Activated CD4-positive, CD25-positive, alpha-beta regulatory T cell treated with anti-CD3 and anti-CD28 coated beads, Interleukin-2, amount 50 U/mL, for 16 hours (primary cell): ENCODE measurements at places on chromosomes 12 and 14.
A peak's percentile ranks its signal among the peaks of the same experiment; 100 is the strongest.

DNA sequence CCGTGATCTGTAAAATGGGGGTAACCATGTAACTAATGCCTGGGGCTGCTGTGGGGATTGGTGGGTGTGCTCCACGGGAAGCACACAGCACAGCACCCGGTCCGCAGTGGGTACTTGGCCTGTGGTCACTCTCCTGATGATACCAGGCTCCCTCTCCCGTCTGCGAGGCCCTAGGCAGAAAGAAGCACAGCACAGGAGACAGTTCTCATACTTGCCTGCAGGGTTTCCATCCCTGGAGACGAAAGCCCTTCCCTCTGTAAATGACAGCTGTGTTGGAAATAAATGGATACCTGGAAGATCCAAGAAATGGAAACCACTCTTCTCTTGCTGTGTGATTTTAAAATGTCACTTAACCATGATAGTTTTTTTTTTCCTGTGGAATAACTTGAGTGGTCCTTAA lies 7.9 kb upstream of the PRMT8 start:
- DNase-seq: no peak

DNA sequence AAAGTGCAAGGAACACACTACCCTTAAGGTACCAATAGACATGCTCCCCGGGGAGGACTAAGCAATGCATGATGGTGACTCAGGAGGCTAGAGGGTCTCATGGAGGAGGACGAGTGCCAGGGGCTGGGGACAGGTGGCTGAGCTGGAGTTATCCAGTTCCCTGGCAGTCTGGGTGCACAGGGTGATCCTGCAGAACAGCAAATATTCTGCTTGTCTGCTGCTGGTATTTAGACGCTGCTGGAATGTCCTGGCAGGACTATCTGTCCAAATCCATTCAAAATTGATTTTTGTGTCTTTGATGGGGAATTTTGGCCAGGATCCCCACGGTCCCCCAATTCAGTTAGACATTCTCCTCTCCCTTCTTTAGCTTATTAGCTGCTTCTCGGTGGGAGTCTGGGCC lies 138.7 kb downstream of the C12orf75 start:
- no peak for DNase-seq

DNA sequence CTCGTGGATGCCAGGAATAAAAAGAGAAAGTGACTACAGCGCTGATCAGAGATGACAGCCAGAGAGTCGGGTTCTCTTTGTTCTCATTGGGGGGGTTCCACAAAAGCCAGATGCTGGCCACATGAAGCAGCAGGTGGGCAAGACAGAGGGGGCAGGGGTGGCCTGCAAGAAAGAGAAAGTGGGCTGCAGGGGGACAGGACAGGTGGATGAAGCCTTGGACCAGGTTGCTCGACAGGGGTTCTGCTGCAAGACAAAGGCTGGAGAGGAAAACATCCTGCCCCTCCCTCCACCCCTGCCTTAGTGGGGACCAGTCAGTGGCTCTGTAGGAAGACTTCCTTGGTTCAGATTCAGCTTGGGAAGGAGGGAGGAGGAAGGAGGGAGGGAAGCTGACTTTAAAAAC lies 126.2 kb downstream of the KSR2 start:
- DNase-seq: no peak

DNA sequence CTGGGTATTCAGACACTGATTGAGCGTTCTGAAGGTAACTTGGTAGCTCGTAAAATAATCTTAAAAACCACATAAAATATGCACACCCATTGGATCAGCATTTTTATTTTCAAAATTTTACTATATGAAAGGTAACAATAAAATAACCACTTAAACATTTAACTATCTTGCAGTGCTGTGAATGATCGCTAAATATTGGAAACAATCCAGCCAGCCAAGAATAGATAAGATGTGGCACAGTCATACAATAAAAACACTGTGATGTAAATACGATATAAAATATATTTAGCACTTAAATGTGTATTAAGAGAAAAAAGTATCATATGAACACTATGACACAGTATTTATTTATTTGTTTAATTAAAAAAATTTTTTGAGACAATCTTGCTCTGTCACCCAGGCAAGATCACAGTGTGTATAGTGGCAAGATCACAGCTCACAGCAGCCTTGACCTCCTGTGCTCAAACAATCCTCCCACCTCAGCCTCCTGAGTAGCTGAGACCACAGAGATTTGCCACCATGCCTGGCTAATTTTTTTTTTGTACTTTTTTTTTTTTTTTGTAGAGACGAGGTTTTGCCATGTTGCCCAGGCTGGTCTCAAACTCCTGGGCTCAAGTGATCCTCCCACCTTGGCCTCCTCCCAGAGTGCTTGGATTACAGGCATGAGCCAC lies 39.4 kb downstream of the SDR9C7 start:
- DNase-seq: no peak

DNA sequence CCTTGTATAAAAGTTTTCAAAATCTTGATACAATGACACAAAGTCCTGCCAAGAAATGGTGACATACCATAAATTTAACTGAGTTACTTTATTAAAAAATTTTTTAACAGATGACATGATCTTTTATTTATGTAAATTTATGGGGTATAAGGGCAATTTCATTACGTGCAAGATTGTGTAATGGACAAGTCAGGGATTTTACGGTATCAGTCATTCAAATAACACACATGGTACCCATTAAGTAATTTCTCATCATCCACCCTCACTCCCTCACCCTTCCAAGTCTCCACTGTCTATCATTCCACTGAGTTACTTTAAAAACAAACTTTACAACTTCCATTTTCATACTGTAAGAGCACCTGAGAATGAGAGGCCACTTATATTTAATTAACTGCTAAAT lies 37.4 kb downstream of the SPTLC2 start:
- no peak for DNase-seq

DNA sequence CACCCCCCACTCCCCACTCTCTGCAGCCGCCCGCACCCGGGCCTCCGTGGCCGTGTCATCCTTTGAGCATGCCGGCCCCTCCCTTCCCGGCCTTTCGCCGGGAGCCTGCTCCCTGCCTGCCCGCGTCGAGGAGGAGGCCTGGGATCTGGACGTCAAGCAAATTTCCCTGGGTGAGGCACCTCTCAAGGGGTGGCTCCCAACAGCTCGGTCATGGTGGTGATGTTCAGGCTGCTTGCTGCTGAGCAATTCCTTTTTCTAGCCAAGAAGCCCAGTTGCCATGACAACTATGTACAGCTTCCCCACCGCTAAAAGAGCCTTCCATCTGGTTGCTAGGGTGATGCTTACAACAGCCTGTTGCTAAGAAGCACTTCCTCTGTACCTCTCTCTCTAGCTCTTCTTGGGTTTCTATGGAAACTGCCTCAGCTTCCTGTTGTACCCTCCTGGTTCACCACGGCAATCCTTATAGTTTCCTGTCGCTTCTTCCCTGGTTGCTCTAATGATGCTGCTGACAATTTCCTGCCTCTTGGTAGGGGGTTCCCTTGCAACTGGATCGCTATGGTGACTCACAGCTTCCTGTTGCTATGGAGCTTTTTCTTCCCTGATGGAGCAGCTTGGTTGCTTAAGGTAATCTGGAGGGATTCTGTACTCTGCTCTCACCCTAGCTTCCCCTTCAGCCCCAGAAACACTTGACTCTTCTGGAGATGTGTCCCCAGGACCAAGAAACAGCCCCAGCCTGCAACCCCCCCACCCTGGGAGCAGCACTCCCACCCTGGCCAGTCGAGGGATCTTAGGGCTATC lies 11.0 kb downstream of the ZNF219 start:
- peak; percentile 62 for DNase-seq

GRCh38 chr14:56482310-56482911 lies 97.2 kb upstream of the TMEM260 start:
- DNase-seq: no peak

GRCh38 chr14:61342486-61342885 lies 21.1 kb downstream of the PRKCH start:
- peak; percentile 68 for DNase-seq

DNA sequence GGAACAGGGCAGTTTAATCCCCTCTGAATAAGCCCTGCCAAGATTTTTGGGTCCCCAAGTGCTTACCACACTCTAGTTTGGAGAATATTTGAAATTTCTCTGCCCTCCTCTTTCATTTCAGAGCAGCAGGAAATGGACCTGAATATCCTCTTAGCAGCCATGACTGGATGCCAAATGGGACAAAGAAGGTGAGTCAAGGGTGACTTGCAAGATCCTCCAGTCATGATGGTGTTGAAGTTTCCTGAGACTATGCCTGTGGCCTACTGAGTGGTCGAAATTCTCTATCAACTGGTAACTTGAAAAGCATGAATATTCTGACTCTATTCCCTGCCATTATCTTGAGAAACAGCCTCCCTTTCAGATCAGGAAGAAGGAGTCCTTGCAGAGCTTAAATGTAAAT lies 1674.7 kb upstream of the SEL1L start:
- DNase-seq: no peak
